CD8-positive, alpha-beta memory T cell (primary cell): ENCODE measurements at places on chromosomes 16 and 17.

DNA sequence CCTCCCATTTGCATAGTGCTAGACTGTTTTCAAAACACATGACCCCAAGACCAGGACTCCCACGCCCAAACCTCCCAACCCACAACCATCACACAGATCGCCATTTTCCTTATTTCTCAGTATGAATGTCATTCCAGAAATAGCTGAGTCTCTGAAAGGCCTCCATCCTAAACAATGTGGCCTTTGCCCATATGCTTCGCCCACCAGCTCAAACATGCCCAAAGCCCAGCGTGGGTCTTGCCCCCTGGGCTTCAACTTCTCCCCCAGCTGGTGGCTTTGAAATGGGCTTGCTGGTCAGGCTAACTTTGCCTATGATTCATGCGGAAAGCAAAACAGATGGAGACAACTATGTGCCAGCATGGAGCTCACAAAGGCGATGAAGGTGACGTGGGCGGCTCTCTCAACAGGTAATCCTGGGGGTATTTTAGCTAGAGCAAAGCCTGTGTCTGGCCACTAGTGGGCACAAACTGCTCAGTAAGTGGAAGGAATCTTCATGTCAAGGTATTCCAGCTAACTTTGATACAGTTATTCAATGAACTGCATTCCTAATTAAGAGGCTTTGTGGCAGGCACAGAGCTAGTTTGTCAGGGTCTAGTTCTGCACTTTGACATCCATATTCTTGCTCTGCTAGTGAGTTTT lies 17.1 kb downstream of the PMP22 start:
- no peaks in the 10 kb centered on the region for H3K4me1 ChIP-seq
- H3K27ac ChIP-seq = no peak overlapping the region
- no peaks in the 10 kb centered on the region for H3K36me3 ChIP-seq
- H3K27me3 ChIP-seq = no peaks in the 10 kb centered on the region

GRCh38 chr17:63926164-63926563 lies 6.0 kb downstream of the CD79B start:
- H3K4me3 ChIP-seq = no peak overlapping the region
- no peaks in the 10 kb centered on the region for H3K27me3 ChIP-seq
- no peak for DNase-seq
- no peak overlapping the region for H3K27ac ChIP-seq
- H3K36me3 ChIP-seq = no peaks in the 10 kb centered on the region
- peaks cover 8% of the 10 kb centered on the region for H3K4me1 ChIP-seq

DNA sequence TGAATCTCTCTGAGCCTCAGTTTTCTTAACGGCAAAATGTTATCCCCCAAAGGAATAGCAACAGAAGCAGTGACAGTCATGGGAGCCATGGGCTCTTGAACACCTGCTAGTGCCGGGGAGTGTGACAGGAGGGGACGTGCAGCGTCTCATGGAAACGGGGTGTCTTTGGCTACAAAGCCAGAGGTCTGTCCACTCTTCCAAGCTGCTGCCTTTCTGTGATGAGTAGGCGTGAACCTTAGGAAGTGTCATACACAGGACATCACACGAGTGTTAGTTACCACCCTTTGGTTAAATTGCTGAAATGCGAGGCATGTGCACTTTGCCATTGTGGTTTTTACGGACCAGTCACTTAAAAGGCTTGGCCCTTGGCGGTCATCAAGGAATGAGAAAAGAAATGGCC lies 93.4 kb downstream of the IRF8 start:
- peaks cover 4% of the 10 kb centered on the region for H3K27me3 ChIP-seq
- DNase-seq = no peak
- H3K36me3 ChIP-seq = no peaks in the 10 kb centered on the region

DNA sequence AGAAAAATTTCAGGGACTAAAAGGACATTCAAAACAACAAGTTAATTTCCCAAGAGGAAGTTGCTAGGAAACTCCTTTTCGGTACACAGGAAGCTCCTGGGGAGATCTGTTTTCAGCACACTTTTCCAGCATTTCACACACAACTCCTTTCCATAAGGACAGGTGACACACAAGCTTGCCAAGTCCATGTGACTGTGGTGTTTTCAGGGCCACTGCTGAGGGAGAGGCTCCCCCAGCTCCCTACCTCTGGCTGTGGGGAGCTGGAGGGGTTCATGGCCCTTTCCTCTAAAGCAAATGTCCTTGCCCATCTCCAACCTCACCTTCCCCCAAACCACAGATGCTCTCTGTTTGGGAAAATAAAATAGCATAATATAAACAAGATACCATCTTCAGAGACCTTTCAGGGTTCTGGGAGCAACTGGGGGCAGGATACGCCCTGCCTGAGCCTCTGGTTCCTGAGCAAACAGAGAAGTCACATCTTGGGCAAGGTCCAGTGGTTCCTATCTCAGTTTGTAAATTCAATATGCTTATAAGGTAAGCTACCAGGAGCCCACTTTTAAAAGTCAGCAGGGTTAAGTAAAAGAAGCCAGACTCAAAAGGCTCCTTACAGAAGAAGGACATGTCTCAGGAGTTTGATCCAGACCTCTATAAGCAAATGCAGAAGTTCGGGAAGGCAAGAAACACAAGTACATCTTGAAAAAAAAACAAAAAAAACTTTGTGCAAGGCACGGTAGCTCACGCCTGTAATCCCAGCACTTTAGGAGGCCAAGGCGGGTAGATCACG lies 3.0 kb downstream of the PDZD9 start:
- H3K4me3 ChIP-seq = no peak overlapping the region
- DNase-seq = no peak
- no peaks in the 10 kb centered on the region for H3K36me3 ChIP-seq
- peaks cover 8% of the 10 kb centered on the region for H3K4me1 ChIP-seq
- no peaks in the 10 kb centered on the region for H3K27me3 ChIP-seq

DNA sequence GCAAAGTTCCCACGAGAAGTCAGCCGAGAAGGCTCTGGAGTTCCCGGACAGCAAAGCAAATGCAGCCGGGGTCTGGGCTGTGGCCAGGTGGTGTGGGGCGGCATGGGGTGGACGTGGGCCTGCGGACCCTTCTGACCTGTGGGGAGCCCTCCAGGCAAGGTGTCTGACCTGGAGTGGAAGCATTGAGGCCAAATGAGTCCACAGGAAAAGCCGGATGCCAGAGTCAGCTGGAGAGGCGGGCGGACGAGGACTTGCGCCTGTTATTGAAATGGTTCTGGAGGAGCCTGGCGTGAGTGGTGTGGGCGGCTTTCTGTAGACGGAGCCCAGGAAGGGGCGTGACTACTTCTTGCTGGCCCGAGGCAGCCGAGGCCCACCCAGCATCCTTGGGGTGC lies 50.5 kb upstream of the ZNF750 start:
- H3K27me3 ChIP-seq = no peaks in the 10 kb centered on the region
- H3K27ac ChIP-seq = no peak overlapping the region
- no peaks in the 10 kb centered on the region for H3K36me3 ChIP-seq
- DNase-seq = no peak
- H3K4me1 ChIP-seq = peaks cover 34% of the 10 kb centered on the region
- H3K4me3 ChIP-seq = no peak overlapping the region

DNA sequence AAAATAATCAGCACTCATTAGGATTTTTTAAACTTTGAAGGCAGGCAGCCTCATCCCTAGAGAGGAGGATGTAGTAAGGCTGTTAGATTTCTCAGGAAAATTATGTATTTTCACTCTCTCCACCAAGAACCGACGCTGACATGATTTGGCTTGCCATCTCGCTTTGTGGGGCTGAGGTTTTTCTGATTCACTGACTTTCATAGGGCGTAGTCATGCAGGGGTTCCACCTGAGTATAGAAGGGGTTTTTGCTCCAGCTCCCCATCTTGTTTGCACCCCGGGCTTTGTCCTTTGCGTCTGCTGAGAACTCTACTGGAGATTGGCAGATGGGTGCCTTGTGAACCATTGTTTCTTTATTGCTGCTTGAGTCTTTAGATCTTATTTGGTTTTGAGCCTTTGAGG lies 20.2 kb downstream of the TOM1L1 start:
- no peak overlapping the region for H3K4me3 ChIP-seq
- DNase-seq = no peak
- no peaks in the 10 kb centered on the region for H3K36me3 ChIP-seq
- no peaks in the 10 kb centered on the region for H3K4me1 ChIP-seq
